Ammon's horn (tissue), 1 donor: ENCODE measurements at places on chromosomes 11 and 22.
A peak's percentile ranks its signal among the peaks of the same experiment; 100 is the strongest.

DNA sequence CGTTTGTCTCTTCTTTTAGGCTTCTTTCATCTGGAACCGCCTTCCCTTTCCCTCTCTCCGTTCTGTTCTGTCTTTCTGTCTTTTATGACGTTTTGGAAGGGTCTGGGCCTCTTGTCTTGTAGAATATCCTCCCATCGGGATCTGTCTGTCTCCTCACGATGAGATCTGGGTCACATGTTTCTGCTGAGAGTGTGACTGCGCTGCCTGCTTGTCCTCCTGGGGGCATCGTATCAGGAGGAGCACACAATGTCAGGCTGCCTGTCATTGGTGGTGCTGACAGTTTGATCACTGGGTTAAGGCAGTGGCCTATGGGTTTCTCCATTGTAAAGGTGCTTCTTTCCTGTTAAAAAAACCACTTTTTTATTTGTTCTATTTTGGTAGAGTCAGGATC, 60.4 kb upstream of the PARVG start:
- no peak for DNase-seq

GRCh38 chr11:69974528-69974927, 103.6 kb upstream of the ANO1 start:
- no peak for DNase-seq

GRCh38 chr22:27512283-27512761, 289.2 kb downstream of the MN1 start:
- no peak for DNase-seq

DNA sequence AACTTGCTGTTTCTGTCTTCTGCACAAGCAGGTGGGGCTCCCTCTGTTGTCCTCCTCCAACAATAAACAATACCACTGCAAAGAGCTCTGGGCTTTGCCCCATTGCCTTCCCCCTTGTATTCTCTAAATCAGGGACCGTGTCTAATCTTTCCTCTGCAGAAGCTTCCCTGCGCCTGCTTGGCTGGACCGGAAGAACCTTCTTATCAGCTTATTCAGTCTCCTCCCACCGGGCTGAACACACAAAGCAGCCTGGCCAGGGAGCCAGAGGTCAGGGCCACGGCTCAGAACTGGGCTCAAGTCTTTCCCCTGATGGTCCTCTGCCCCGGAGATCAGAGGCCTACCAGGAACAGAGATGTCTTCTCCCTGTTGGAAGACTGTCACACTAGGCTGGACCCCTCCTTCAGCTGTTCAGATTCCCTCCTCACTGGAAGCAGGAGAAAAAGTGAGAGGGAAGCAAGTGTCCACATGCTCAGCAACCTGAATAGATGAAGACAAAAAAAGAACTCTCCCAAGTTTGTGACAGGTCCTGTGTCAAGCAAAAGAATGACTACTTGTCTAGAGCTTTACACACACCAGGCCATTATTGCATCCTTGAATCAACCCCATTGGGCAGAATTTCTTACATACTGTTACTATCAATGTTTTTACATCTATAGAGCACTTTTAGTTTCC, 63.7 kb downstream of the RAB30 start:
- peak; percentile 67 for DNase-seq

GRCh38 chr11:66341502-66342126, 3.3 kb downstream of the BRMS1 start:
- DNase-seq: no peak

GRCh38 chr11:118169300-118170140, 6.9 kb downstream of the SCN2B start:
- DNase-seq: no peak

- no peak for DNase-seq
These were observed 654.9 kb upstream of the ANO5 start for GRCh38 chr11:21537980-21538379.

DNA sequence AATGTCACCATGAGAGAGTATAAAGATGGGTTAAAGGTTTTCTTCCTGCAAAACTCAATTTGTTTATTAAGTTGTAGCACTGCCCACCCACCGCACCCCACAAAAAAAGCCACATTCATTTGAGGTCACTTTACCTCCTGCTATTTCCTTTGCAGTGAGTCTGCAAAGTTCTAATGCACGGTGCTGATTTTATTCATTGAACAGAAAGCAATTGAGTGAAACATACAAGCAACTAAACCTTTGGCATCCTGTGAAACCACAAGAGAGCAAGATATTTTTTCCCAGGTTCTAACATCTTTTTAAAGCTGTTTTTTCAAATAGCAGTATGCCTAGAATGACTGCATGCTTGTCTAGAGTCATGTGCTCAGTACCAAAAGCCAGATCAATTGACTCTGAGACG, 39.0 kb downstream of the RRAS2 start:
- DNase-seq: no peak

GRCh38 chr11:43852057-43852636, 28.5 kb upstream of the ALKBH3 start:
- DNase-seq: peak; percentile 80

DNA sequence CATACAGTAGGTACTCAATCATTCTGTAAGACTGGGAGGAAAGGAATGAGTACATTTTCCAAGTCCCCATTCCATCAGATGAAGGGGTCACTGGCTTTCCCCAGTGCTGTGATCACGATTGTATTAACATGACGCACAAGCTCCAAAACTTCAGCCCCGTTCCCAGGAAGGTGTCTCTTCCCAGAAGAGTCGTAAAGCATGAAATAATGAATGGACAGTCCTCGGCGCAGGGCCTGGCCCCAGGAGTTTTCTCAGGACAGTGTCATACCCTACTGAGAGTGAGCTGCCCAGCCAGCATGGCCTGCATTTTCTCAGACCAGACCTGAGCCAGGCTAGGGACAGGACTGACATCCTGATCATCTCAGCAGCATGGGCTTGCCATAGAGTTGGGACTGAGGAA, 80.7 kb downstream of the PARVA start:
- no peak for DNase-seq

- no peak for DNase-seq
These were observed 90.1 kb downstream of the CCDC83 start for GRCh38 chr11:85945296-85945695.

DNA sequence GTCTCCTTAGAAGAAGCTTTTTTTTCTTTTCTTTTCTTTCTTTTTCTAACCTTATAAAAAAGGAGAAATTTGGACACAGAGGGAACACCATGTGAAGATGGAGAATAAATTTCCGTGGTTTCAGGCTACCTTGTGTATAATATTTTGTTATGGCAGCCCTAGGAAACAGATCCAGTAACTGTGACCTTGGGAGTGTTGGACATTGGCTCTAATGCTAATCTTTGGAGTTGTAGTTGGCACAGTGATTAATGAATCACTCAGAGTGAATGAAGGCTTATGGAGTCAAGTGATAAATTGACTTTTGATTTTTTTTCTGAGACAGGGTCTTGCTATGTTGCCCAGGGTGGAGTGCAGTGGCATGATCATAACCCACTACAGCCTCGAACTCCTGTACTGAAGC, 15.5 kb upstream of the PHOX2A start:
- no peak for DNase-seq

DNA sequence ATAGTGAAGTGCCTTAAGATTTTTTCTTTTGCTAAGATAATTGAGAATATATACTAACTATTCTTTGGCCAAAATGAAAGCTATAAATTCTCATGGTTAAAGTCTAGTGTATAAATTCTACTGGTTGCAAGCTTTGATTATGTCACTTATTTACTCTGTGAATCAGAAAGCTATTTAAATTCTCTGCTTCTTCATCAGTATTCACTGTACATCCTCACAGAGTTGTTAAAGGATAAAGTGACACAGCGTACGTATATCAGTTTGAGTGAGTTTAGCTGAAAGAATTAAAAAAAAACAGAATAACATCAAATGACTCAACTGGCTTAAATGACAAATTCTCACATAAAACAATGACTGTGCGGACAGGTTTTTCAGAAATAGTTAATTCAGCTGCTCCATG, 453.1 kb downstream of the NELL1 start:
- no peak for DNase-seq

DNA sequence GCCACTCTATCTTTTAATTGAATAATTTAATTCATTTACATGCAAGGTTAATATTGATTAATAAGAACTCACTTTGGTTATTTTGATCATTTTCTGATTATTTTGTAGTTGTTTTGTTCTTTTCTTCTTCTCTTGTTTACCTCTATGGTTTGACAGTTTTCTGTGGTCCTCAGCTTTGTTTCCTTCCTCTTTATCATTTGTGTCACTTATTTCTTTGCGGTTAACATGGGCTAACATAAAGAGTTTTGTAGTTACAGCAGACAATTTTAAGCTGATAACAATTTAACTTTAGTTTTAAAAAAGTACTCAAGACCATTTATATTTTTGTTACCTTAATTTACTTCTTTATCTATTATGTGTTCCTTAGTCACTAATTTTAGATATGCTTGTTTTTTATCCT, 1032.8 kb upstream of the RAG2 start:
- no peak for DNase-seq

GRCh38 chr11:59197991-59198390, 14.7 kb downstream of the MPEG1 start:
- peak; percentile 93 for DNase-seq

- no peak for DNase-seq
These were observed 1917.5 kb downstream of the LRRC4C start for GRCh38 chr11:39541945-39542351.

- DNase-seq: peak; percentile 82
These were observed at the start of gene RHOG for GRCh38 chr11:3840870-3841425. Gene RHOG (minus strand): TSS chr11:3840959. CDS start chr11:3828138, 12,821 bp downstream.

DNA sequence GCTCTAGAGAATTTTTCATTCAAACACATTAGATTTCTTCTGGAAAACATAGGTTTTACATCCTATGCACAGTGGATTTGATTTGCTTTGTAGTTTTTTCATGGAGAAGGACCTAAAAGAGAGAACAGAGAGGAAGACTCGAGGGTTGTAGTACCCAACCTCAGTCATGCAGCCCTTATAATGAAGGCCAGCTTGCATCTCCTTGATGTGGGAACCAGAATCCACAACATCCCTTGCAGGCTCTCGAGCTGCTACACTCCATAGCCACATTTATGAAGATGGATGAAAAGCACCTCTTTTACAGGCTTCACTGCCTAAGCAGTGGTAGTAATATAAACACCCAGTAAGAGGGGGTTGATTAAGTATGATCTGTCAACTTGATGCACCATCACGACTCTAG, 9.5 kb upstream of the OR5B12 start:
- no peak for DNase-seq

GRCh38 chr11:104623518-104623917, 274.7 kb downstream of the CASP12 start:
- DNase-seq: no peak

GRCh38 chr11:17734986-17735817, 621 bp downstream of the KCNC1 start:
- no peak for DNase-seq

- peak; percentile 47 for DNase-seq
These were observed 1151.2 kb upstream of the CCDC90B start for GRCh38 chr11:84437071-84437980.

- DNase-seq: no peak
These were observed 632.9 kb upstream of the CADM1 start for GRCh38 chr11:116136987-116137674.

- no peak for DNase-seq
These were observed 86.5 kb upstream of the PPARA start for GRCh38 chr22:46063846-46064227.

GRCh38 chr22:46879083-46879482, 116.6 kb downstream of the TBC1D22A start:
- no peak for DNase-seq

- no peak for DNase-seq
These were observed 911 bp downstream of the PANX2 start for GRCh38 chr22:50171319-50171964.
